Fibroblast of skin of abdomen (primary cell): ENCODE measurements at places on chromosomes 1 and 21.

DNA sequence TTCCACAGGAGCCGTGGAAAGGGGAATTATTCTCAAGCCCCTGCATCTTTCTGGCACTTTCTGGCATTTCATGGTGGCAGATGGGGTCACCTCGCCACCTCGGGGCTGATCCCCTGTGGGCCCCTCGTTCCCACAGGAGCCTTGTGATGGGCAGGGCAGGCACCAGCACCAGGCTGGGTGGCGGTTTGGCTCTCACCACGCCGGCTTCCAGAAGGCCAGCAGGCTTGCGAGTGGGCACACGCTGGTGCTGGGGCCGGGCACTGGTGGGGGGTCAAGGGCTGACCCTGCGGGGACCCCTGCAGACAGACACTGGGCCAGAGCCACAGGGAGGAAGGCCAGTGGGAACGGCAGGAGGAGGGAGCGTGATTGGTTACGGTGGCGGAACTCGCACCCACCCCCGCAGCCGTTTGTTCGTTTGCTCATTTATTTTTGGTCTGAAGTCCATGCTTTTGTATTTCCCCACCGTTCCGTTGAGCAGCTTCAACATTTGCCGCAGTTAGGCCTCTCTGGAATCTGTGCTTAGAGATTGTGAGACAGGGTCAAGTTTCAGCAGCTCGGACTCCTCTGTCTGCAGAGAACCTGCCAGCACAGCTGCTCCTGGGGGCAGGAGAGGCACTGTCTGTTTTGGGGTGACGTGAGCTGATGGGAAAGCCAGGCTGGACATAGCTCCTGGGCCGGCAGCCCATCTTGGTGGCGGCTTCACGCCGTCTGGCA is 5.3 kb downstream of the COL18A1 start:
- no peak for DNase-seq

DNA sequence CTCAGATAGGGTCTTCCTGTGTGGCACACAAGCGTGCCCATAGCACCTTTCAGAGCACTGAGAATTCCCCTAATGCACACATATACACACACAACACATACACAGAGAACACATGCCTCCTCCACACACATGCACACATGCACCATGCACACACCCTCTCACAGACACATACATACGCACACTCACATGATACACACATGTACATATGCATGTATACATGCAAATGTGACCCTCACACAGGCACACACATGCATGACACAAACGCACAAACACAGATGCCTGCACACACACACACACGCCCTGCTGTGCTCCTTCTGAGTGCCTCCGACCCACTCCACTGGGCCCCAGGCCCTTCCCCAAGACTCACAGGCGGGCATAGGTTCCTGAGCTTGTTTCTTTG is 251.0 kb downstream of the PTPRU start:
- no peak for DNase-seq

DNA sequence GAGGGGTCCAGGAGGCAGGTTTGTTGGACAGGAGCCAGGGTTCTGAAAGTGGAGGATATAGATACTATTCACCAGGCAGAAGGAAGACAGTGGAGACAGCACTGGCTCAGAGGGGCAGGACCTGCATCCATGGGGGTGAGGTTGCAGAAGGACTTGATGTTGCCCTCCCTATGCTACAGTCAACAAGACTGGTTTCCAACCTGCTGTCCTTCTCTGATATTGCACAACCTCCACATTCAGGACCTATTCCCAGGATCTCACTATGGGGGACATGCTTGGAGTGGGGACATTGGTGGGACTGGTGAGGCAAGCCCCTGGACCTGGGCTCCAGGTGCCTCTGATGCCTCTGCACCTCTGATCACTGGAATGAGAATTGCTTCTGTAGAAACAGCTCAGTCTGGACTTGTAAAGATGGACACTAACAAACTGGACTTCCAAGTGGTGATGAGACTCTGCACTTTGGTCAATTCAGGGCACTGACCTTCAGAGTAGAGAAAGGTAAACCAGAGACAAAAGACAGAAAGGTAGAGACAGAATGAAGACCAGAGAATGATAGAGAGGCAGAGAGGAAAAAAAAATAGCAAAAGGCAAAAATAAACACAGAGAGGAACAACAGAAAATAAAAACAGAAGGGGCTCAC is 1.6 kb downstream of the SMCP start:
- no peak for DNase-seq

DNA sequence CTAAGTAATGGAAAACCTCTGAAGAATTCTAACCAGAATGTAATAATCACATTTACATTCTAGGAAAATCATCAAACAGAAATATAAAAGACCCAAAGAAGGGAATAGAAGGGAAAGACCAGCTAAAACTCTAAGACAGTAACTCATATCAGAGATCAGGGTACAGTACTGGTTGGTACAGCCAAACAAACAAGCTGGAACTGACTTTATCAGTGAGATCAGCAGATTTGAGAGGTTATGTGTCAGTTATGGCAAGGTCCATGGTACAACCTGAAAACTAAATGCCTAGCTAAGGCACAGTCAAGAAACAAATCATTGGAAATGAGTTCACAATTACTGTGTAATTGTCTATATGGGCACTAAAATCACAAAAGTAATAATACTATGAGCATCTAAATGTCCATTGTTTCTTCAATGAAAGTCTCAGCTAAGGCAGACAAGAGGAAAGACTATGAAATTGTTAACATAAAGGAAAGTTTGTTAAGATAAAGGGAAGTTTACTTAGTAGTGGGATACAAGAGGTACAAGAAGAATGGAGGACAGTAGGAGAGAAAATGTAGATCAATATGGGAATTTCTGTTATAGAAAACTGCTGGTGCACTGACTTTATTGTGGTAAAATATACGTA is 75.8 kb downstream of the TRIM33 start:
- no peak for DNase-seq

DNA sequence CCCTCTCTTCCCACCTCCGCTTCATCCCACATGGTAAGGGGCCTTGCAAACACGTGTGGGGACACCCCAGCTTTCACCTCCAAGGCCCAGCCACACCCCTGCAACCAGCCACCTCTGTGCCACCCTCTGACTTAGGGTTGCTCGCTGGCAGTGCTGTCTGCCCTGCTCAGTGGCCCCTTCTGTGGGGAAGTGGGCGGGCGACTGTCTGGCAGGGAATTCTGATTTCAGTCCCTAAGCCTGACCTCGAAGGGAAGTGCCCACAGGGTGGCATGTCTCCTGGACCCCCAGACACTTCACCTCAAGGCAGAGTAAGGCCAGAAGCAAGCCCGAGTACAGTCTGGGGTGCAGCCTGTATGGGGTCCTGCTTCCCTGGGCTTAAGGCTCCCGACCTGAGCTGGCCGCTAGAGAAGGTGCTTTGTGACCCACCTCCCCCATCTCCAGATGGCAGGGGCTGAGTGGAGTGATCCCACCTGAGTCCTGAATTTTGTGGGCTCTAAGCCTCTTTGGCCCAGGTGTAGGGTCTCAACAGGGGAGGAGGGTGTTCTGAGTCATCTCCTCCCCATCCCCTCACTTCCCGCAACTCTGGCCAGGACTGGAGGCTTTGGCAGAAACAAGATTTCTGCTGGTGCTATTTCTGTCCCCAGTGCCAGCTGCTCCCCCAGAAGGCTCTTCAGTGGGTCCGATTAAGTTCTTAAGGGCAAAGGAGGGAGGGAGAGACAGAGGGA is 7.0 kb downstream of the RD3 start:
- no peak for DNase-seq

- no peak for DNase-seq
Measured at GRCh38 chr1:62276791-62277190, 42.4 kb downstream of the KANK4 start.

- DNase-seq: no peak
Measured at GRCh38 chr1:183110326-183110880, 75.7 kb upstream of the LAMC2 start.

- peak; percentile 71 for DNase-seq
Measured at GRCh38 chr21:36765229-36765628, 66.3 kb downstream of the SIM2 start.

GRCh38 chr21:29053011-29053553 is 20.4 kb downstream of the CCT8 start:
- no peak for DNase-seq

- DNase-seq: no peak
Measured at GRCh38 chr1:82062206-82062605, 261.5 kb downstream of the ADGRL2 start.

DNA sequence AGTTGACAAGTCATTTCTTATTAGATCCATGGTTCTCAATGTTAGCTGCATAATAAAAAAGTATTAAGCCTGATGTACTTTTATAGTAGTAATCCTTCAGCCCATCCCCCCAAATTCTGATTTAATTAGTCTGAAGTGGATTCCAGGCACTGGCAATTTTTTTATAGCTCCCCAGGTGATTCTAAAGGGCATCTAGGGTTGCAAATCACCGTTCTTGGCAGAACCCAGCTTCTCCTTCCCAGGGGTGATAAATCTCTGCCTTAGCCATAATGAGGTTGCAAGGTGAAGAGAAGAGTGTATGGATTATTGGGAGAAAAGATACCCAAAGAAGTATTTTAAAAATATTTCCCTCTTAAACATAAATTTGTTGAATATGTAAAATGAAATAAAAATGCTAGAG is 43.0 kb upstream of the RXRG start:
- no peak for DNase-seq

- DNase-seq: no peak
Measured at GRCh38 chr1:214043167-214043566, 55.4 kb downstream of the PROX1 start.

DNA sequence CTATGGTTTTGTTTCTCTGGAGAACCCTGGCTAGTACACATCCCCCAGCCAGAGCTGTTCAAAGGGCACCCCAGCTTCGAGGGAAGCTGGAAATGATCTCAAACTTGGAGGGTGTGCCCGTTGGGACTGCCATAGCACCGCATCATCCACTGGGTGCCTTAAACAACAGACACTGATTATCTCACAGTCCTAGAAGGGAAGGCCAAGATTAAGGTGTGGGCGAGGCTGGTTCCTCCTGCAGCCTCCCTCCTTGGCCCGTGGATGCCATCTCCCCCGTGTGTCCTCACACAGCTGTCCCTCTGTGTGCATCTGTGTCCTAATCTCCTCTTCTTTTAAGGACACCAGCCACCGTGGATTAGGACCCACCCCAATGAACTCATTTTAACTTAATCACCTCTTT is 4.2 kb upstream of the IBA57 start:
- no peak for DNase-seq

- DNase-seq: no peak
Measured at GRCh38 chr1:205767248-205767647, 8.0 kb downstream of the RAB29 start.

- DNase-seq: no peak
Measured at GRCh38 chr1:45134461-45134873, 71.9 kb downstream of the ZSWIM5 start.

GRCh38 chr1:61910035-61910434 is 167.8 kb downstream of the PATJ start:
- no peak for DNase-seq

GRCh38 chr1:154463512-154463990 is 38.5 kb upstream of the TDRD10 start:
- DNase-seq: no peak
